ENCODE measurements at places on chromosomes 4 and X. TPM values are rescaled to one million over a fixed set of nuclear protein-coding genes. Genes with fewer than 3 reads are reported as not detected.

The DHX15 gene
- 138 TPM for total RNA-seq

The GRPR gene
- not detected for total RNA-seq

The IL13RA2 gene
- total RNA-seq = 1.1 TPM

The MMRN1 gene
- total RNA-seq = under 0.01 TPM

The UGT2B15 gene
- not detected for total RNA-seq

The AADAT gene
- 3.6 TPM for total RNA-seq
